ENCODE measurements at places on chromosomes 5 and 9.

GRCh38 chr5:982377-983237, 26.0 kb upstream of the NKD2 start:
- DNase-seq = no peak

- DNase-seq = no peak
Measured at GRCh38 chr5:181198905-181199519, 6.0 kb downstream of the TRIM7 start.

DNA sequence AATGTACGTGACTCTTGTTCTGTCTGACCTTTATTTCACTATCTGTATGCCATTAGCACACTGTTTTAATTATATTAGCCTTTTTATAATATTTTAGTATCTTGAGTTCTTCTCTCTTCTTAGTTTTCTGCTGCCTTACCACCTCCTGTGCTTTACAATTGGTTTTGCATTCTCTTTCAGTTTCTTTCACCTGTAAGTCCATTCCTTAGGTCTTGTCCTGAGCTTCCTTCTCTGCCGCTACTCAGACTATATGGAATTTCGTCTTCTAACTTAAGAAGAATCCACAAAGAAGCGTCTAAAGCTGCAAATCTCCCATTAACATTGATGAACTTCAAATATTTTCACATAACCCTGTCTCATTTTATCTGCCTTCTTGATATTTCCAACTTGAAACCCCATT, 642.9 kb downstream of the MAT2B start:
- DNase-seq = no peak

- no peak for DNase-seq
Measured at GRCh38 chr9:123058834-123059233, 25.4 kb downstream of the GPR21 start.

- no peak for DNase-seq
Measured at GRCh38 chr5:81313278-81313677, 11.9 kb downstream of the ZCCHC9 start.

GRCh38 chr9:123073441-123073840, 40.0 kb downstream of the GPR21 start:
- no peak for DNase-seq

GRCh38 chr5:26700759-26701384, 337.5 kb downstream of the CDH9 start:
- no peak for DNase-seq

DNA sequence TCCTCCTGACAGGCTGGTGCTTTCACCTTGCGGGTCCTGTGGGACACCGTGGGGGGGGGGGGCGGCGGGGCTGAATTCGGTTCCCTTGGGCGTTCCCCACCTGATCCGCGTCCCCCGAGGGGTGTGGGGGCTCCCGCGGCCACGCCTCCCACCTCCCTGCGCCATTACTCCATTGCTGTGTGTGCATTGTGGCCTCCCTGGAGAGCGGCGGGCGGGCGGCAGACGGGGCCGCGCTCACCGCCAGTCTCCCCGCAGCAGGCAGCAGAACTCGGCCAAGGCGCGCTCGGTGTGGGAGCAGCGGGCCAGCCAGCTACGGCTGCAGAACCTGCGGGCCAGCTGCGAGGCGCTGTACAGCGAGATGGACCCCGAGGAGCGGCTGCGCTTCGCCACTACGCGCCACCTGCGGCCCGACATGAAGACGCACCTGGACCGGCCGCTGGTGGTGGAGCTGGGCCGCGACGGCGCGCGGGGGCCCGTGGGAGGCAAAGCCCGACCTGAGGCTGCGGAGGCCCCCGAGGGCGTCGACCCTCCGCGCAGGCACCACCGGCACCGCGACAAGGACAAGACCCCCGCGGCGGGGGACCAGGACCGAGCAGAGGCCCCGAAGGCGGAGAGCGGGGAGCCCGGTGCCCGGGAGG, 145.3 kb downstream of the CACNA1B start:
- DNase-seq = no peak

DNA sequence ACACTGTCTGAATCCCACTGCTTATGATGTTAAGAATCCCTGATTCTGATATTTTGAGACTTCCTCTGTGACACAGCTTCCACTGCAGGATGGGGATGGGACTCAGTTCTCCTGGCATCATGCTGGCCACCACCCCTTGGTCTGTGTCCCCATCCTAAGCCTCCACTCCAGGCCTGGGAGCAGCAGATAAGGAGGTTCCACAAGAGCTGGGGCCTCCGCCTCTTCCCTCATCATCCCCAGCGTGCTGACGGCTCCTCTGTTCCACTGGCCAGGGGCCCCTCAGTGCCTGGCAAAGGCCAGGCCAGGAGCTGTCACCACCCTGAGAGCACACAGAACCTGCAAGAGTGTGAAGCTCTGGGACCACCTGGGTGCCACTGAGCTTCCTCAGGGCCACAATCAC, 40.6 kb downstream of the CAMK2A start:
- DNase-seq = no peak

DNA sequence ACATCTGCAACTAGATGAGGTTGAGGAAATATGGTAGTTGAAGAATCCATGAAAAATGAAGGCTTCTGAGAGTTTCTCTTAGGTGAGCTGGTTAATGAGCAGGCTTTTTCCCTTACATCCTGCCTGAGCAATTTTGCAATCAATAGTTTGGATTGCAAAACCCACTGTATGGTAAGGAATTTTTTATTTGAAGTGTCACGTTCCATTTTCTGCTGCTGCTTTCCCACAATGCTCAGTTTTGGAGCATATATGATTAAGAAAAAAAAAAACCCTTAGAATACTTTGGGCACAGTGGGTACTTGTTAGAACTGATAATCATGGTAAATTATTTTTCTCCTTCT, 144.2 kb downstream of the PCSK1 start:
- DNase-seq = no peak
